Chondrocyte (in vitro differentiated cells): ENCODE measurements at places on chromosomes 3 and 15. TPM values are rescaled to one million over a fixed set of nuclear protein-coding genes. Genes with fewer than 3 reads are reported as not detected.
A peak's percentile ranks its signal among the peaks of the same experiment; 100 is the strongest.

CYB561D2 gene
- total RNA-seq, result 18.2 to 29.4 TPM (median 19.5 TPM) in 3 replicates

CLRN1 gene
- not detected in 3 replicates for total RNA-seq

GRCh38 chr15:66901336-66902100 is 163.9 kb upstream of the SMAD3 start:
- H3K4me1 ChIP-seq, result peaks cover 15% of the 10 kb centered on the region
- H3K27ac ChIP-seq, result peak overlapping the region; percentile 45
- no peak for DNase-seq
- no peaks in the 10 kb centered on the region for H3K27me3 ChIP-seq
- H3K36me3 ChIP-seq, result peaks cover 4% of the 10 kb centered on the region

DNA sequence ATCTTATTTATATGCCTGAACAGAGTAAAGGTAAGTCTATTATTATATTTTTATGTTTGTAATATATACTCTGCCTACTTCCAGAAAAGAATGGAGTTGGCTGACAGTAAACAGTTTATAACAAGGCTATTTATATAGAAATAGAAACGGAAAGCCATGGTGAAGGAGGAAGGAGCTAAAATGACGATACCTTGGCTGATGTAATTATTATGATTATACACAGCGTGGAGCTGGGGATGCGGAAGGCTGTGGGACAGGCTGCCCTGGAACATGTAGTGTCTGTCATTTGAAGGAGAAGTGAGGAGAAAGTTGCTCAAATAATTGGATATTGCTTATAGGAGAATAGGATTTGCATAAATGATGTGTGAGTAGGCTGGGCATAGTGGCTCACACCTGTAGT is 37.8 kb downstream of the CEMIP start:
- H3K4me3 ChIP-seq, result no peak overlapping the region
- no peaks in the 10 kb centered on the region for H3K27me3 ChIP-seq
- H3K4me1 ChIP-seq, result peaks cover 15% of the 10 kb centered on the region
- peaks cover 19% of the 10 kb centered on the region for H3K36me3 ChIP-seq
- no peak overlapping the region for H3K27ac ChIP-seq

- peaks cover 71% of the 10 kb centered on the region for H3K4me1 ChIP-seq
- no peak overlapping the region for H3K4me3 ChIP-seq
- H3K27ac ChIP-seq, result no peak overlapping the region
These were observed 36.3 kb downstream of the PAK2 start for GRCh38 chr3:196775938-196776337.

DNA sequence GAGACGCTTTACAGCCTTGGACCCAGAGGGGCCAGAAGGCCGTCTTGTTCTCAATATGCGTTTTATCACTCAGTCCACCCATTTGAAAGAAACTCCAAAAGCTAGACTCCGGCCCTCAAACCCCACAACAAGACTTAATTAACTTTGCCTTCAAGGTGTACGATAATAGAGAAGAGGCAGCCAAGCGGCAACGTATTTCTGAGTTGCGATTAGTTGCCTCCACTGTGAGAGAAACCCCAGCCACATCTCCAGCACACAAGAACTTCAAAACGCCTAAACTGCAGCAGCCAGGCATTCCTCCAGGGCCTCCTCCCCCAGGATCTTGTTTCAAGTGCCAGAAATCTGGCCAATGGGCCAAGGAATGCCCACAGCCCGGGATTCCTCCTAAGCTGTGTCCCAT is 17.4 kb upstream of the INO80 start:
- H3K4me3 ChIP-seq, result no peak overlapping the region
- H3K36me3 ChIP-seq, result no peaks in the 10 kb centered on the region
- H3K4me1 ChIP-seq, result no peaks in the 10 kb centered on the region
- H3K27me3 ChIP-seq, result peaks cover 6% of the 10 kb centered on the region

- H3K36me3 ChIP-seq, result peaks cover 6% of the 10 kb centered on the region
- DNase-seq, result no peak
- no peaks in the 10 kb centered on the region for H3K27me3 ChIP-seq
- no peak overlapping the region for H3K27ac ChIP-seq
- peaks cover 11% of the 10 kb centered on the region for H3K4me1 ChIP-seq
These were observed 109.3 kb downstream of the NEO1 start for GRCh38 chr15:73161546-73161945.

GRCh38 chr15:81000144-81000623 is 539 bp upstream of the TLNRD1 start:
- H3K27ac ChIP-seq, result peak overlapping the region; percentile 83
- H3K36me3 ChIP-seq, result peaks cover 10% of the 10 kb centered on the region
- peaks cover 31% of the 10 kb centered on the region for H3K4me1 ChIP-seq
- DNase-seq, result no peak

- DNase-seq, result no peak
- H3K36me3 ChIP-seq, result peaks cover 50% of the 10 kb centered on the region
- H3K4me3 ChIP-seq, result no peak overlapping the region
- no peaks in the 10 kb centered on the region for H3K27me3 ChIP-seq
- peak overlapping the region; percentile 42 for H3K27ac ChIP-seq
These were observed 3.7 kb upstream of the PLA2G4F start for GRCh38 chr15:42160136-42160535.
